ENCODE measurements at places on chromosomes 13 and 19.

- DNase-seq, result no peak
These were observed 72.8 kb downstream of the EFNB2 start for GRCh38 chr13:106462710-106463109.

DNA sequence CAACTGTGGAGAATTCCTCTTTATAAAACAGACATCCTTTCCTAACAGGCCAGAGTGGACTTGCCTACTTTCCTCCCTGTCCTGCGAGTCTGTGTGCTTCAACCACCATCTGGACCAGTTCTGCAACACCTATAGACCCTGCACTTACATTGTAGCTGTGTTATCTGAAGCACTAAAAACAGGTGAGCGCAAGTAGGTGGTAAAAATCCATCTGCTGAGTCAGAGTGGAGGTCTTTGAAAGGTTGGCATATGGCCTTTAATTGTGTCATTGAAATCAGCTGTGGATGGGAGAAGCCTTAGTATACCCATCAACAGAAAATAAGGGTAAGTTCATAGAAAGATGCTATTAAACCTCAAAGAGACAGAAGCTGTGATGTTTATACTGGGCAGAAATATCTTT lies 7.6 kb upstream of the NALCN start:
- DNase-seq, result no peak

GRCh38 chr19:17347877-17348276 lies 10.5 kb downstream of the GTPBP3 start:
- no peak for DNase-seq

GRCh38 chr19:52086481-52086880 lies 9.1 kb downstream of the ZNF841 start:
- no peak for DNase-seq

- DNase-seq, result no peak
These were observed 2.4 kb downstream of the LIN7B start for GRCh38 chr19:49116544-49116943.

DNA sequence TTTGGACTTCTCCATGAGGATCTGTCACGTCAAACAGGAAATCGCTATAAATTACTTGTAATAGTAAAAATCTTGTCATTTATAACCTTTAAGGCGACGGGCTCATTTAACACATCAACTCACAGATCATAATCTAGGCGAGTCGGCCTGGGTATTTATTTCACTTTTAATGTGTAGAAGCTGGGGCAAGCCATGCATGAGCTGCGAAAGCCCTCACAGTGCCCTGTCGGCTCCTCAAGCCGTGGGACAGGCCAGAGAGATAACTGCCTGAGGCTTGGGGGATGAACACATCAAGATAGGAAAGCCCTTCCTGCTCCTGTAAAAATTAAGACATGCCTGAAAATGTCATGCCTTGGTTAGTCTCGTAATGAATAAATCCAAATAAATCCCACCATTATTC lies 30.8 kb downstream of the SOX1 start:
- DNase-seq, result no peak

DNA sequence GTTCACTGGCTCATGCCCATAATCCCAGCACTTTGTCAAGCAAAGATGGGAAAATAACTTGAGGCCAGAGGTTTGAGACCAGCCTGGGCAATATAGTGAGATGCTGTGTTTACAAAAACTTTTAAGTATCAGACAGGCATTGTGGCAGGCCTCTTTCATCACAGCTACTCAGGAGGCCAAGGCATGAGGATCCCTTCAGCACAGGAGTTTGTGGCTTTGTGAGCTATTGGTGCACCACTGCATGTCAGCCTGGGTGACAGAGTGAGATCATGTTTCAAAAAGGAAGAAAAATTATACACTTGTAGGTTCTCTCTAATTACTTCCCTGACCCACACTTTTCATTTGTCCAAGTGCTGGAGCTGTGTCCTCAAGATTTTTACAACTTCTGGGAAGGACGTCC lies 11.5 kb upstream of the LGALS14 start:
- DNase-seq, result no peak

GRCh38 chr19:9996541-9996940 lies 13.8 kb downstream of the COL5A3 start:
- no peak for DNase-seq

- no peak for DNase-seq
These were observed 28.8 kb downstream of the IPO5 start for GRCh38 chr13:97982286-97982685.

- no peak for DNase-seq
These were observed 431.7 kb downstream of the SLITRK1 start for GRCh38 chr13:83450591-83450990.

DNA sequence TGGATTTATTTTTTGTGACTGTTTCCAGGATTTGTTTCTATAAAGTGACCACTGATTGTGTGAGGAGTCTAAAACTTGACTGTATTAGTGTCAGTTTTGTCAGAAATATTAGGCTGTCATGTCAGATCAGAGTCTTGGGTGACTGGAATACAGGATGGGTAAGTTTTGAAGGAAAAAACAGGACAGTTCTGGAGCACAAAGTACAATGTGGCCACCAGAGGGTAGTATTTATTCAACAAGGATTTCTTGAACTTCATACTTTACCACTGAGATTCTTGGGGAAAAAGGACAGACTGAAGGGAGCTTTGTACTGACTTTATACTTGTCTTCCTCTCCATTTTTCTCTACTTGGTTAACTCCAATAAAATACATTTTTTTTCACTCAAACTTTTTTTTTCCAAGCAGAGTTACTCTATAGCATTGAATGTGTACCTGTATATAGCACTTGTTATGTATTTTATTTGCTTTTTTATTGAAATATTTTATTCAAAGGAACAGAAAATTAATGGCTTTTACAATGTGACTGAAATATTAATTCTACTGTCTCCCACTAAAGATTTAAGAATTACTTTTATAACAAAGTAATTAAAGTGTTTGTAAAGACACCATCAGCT lies 51.1 kb downstream of the LMO7 start:
- DNase-seq, result no peak

DNA sequence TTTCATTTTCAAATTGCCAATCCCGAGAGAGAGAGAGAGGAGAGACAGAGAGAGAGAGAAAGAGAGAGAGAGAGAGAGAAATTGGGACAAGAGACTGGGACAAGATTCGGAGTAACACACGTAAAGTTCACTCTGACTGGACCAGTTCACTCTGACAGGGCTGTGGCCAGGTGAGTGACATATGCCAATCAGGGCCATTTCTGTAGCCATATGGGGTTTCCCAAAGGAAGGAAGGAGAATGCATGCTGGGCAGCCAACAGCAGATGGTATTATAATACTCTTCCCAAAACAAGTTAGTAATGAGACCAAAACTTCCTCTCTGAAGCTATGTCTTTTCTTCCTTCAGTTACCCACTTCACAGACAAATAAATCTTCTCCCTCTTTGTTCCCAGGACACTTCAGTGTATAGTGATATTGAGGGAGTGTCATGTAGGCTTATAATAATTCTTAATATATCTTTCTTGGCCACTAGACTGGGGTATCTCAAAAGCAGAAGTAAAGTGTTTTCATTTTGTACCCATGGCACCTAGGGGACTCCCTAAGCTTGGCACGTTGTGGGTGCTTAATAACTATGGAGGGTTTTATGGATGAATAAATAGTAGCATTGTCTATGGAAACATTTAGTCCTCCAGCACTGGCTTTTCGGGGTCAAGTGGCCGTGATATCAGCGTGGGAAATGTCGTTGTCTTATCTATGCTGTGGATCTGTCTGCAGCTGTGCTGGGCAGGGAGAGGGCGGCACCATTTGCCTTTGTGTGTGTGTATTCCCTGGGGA lies 51.6 kb downstream of the SERP2 start:
- DNase-seq, result no peak

Measured in tibial artery (tissue), 4 donors.